ENCODE measurements at places on chromosomes 16 and 17. TPM values are rescaled to one million over a fixed set of nuclear protein-coding genes. Genes with fewer than 3 reads are reported as not detected.

The ITGAE gene
- total RNA-seq: 18.4 TPM

The RCVRN gene
- total RNA-seq: 0.37 TPM

The RUNDC3A gene
- 0.43 TPM for total RNA-seq

The TNFRSF13B gene
- not detected for total RNA-seq
